ENCODE measurements at places on chromosomes 7 and 10.

DNA sequence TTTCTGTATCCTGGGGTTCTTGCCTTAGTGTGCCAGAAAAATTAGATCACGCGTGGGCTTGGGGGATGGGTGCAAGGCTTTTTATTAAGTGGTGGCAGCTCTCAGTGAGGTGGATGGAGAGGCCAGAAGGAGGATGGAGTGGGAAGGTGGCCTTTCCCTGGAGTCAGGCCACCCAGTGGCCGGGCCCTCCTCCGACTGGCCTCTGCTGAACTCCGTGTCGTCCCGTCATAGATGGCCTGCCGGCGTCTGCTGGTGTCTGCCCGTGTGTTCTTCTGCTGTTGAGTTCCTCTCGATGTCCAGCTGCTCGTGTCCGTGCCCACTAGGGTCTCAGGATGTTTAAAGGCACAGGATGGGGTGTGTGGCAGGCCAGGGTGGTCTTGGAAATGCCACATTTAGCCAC, 4.0 kb upstream of the ZNF746 start:
- no peak for DNase-seq

GRCh38 chr7:149422914-149423301, 38.0 kb downstream of the ZNF777 start:
- DNase-seq, result no peak

GRCh38 chr7:130270947-130271800, 4.5 kb downstream of the CPA2 start:
- no peak for DNase-seq

- no peak for DNase-seq
These were observed 50.4 kb upstream of the NKX6-2 start for GRCh38 chr10:132836248-132836831.

GRCh38 chr10:47348661-47349470, 703 bp downstream of the RBP3 start:
- DNase-seq, result no peak

DNA sequence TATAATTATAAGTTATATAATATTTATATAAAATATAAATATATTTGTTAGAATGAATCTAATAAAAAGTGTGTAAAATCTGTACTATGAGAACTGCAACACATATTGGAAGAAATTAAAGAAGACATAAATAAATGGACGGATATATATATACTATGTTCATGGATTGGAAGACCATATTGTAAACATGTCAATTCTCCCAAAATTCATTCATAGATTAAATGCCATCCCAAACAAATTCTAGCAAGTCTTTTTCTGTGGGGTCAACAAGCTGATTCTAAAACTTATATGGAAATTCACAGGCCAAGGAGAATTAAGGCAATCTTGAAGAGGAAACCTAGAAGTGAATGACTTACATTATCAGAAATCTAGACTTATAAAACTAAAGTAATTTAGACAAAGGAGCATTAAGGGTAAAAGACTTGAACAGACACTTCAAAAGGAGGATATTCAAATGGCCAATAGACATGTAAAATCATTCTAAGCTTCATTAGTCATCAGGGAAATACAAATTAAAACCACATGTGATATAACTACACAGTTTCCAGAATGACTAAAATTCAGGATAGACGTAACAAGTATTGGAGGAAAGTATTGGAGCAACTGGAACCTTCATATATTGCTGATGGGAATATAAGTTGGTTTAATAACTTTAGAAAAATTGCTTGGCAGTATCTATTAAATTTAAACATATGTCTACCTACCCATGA, 225.9 kb downstream of the EMX2 start:
- no peak for DNase-seq

GRCh38 chr10:127986531-127987466, 79.9 kb downstream of the PTPRE start:
- no peak for DNase-seq

DNA sequence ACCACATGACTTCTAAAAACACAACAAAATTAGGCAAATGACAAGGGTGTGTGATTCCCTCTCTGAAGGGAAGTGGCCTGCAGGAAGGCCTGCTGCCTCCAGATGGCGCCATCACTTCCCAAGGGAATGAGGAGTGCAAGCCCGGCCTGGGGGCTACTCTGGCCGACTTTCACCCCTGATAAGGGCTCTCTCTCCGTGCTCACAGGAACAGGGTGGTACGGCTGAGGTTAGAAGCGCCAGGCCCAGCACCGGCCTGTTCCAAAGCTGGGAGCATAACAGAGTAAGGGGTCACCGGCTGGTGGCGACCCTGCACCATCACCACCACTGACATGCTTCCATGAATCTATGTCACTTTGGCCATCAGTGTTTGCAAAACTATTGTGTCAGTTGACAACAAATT, 13.1 kb downstream of the RBP3 start:
- no peak for DNase-seq

DNA sequence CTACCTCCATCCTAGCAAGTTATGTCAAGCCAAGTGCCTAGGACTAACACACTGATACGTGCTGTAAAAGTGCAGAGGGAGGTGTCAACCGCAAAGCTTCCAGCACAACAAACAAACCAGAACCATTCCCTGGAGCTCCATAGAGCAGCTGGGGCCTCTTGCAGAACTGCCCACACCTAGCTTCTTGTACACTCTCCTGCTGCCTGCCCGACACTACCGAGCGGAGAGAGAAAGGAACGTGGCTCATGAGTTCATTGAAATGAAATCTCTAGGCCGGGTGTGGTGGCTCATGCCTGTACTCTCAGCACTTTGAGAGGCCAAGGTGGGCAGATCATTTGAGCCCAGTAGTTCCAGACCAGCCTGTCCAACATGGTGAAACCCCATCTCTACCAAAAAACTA, 73.5 kb downstream of the MKI67 start:
- no peak for DNase-seq

- DNase-seq, result no peak
These were observed 38.3 kb downstream of the LRRC72 start for GRCh38 chr7:16564909-16565426.

GRCh38 chr7:6251653-6252052, 20.8 kb downstream of the CYTH3 start:
- DNase-seq, result no peak

DNA sequence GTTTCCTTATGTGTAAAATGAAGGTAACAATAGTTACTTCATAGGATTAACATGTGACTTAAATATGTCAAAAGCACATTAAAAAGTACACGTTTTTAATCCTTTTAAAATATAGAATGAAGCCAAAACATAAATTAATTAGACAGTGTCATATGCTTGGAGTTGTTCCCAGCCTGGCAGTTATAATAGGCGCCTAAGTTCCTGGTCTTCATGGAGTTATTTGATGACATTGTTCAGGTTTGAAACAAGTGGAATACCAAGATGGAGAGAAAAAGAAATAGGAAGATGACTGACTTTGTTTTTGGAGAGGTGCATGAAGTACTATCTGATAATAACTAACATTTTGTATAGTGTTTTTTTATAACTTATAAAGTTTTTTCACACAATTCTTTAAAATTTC, 67.3 kb downstream of the ZNRF2 start:
- DNase-seq, result no peak

DNA sequence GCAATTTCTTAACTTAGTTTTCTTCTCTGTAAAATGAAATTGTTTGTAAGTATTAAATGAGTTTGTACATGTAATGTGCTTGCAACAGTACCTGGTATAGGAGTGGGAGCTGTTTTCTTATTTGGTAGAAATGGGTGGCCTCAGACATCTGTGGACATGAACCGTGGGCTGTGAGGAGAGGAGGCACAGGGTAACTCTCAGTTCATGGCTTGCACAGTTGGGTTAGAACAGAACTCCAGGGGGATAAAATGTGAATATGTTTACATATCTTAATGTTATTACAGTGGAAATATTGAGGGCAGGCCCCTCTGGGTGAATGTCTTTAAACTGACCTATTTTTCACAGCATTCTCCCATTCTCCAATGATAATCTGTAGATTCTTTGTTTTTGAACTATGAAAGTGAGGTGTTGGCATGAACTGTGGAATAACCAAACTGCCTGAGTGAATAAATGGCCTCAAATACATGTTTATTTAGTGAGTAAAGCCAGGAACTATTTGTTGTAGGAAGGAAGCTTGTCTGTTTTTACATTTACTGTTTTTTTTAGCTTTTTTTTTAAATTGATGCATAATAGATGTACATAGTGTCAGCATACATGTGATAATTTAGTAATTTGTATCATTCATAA, 2.6 kb downstream of the ABCA13 start:
- no peak for DNase-seq

DNA sequence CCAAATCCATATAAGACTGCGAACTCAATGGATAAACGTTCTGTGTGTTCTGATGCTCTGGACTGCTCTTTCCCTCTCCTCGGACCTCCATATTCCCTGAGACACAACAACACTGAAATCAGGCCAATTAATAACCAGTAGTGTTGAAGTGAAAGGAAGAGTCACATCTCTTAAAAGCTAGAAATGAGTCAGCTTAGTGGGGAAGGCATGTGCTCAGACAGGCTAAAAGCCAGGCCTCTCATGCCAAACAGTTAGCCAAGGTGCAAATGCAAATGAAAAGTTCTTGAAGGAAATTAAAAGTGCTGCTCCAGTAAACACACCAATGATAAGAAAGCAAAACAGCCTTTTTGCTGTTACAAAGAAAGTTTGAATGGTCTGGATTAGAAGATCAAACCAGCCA, 29.3 kb downstream of the TNS3 start:
- DNase-seq, result no peak

Measured in bone marrow (tissue), 2 donors.